Endothelial cell of umbilical vein (primary cell): ENCODE measurements at places on chromosomes 7 and 10. TPM values are rescaled to one million over a fixed set of nuclear protein-coding genes. Genes with fewer than 3 reads are reported as not detected.

- no peaks in the 10 kb centered on the region for H3K4me1 ChIP-seq
- no peak for DNase-seq
- H3K27me3 ChIP-seq, result no peaks in the 10 kb centered on the region
- H3K27ac ChIP-seq, result no peak overlapping the region
Observed at GRCh38 chr7:133642907-133643306, 390.0 kb downstream of the EXOC4 start.

GRCh38 chr7:98617051-98617959, at the start of gene NPTX2:
Gene NPTX2 (plus strand): TSS chr7:98617285. CDS start chr7:98617462, 177 bp downstream.
- H3K36me3 ChIP-seq, result no peaks in the 10 kb centered on the region
- H3K4me3 ChIP-seq, result no peak within 1 kb of the TSS
- no peak for DNase-seq
- no peaks in the 10 kb centered on the region for H3K4me1 ChIP-seq

DNA sequence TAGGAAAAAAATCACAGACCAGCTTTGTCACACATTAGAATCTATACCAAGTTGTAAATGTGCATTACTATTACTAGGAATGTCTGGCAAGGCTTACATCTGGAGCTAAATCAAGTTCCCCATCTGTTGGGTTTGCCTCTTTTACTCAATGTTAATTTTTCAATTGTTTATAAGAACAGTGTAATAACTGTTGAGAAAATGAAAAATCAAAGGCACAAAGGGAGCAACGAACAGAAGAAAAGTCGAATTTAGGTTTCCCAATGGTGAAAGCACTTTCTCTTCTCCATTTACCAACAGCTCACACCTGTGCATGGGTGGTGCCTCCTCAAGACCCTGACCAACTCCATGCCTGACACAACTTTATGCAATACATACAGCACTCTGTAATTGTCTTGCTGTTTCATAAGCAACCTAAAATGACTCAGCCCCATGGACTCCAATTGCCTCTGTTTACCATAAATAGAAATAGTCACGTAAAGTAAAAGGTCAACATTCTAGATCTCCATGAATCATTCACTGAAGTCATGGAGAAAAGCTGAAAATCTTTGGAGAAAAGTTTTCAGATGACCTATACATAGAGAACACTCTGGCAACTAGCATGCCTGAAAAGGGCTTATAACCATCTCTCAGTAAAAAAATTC, 95.5 kb upstream of the KCNIP2 start:
- no peaks in the 10 kb centered on the region for H3K27me3 ChIP-seq
- H3K36me3 ChIP-seq, result no peaks in the 10 kb centered on the region
- peaks cover 49% of the 10 kb centered on the region for H3K4me1 ChIP-seq

- H3K4me3 ChIP-seq, result no peak overlapping the region
- no peaks in the 10 kb centered on the region for H3K27me3 ChIP-seq
- DNase-seq, result no peak
- H3K36me3 ChIP-seq, result no peaks in the 10 kb centered on the region
- H3K27ac ChIP-seq, result no peak overlapping the region
- H3K4me1 ChIP-seq, result no peaks in the 10 kb centered on the region
Observed at GRCh38 chr10:120262857-120263547, 194.0 kb upstream of the PLPP4 start.

DNA sequence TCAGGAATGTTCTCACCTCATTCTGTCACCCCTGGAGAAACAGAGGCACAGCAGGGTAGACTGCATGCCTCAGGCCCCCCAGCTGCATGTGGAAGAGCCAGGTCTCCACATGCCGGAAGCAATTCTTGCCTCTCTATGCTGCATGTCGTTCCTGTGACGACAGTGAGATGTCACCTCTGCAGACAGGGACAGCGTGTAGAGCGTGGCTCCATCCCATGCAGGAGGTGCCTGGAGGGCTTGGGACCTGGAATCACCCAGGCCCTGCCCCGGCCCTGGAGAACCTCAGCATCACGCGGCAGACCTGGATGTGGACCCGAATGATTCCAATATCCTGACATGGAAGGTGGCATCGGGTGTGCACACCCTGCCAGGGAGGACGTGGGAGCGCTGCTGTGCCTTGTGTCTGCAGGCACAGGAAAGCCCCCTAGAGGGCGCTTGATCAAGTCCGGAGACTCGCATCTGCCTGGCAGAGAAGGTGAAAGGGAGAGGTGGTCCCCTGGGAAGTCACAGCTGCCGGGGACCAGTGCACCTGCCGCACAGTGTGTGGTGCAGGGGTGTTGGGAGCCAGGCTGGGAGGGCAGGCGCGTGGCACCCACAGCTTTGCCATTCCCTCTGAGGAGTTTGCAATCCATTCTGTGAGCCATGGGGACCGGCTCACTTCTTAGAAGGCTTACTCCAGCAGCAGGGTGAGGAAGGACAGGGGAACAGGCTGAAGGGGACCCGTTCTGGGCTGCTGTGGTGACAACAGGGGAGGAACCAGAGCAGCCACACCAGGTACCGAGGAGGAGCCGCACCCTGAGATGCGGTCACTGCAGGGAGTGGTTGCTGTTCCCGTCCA, 45.3 kb upstream of the EN2 start:
- no peaks in the 10 kb centered on the region for H3K4me1 ChIP-seq
- no peak overlapping the region for H3K27ac ChIP-seq
- no peak overlapping the region for H3K4me3 ChIP-seq
- no peaks in the 10 kb centered on the region for H3K27me3 ChIP-seq
- H3K36me3 ChIP-seq, result no peaks in the 10 kb centered on the region

- no peak overlapping the region for H3K27ac ChIP-seq
- DNase-seq, result no peak
- H3K27me3 ChIP-seq, result peaks cover 18% of the 10 kb centered on the region
- H3K4me1 ChIP-seq, result no peaks in the 10 kb centered on the region
Observed at GRCh38 chr10:86391986-86392722, 25.6 kb upstream of the GRID1 start.

GRCh38 chr10:69410487-69410886, 6.2 kb downstream of the TACR2 start:
- no peak overlapping the region for H3K27ac ChIP-seq
- no peak overlapping the region for H3K4me3 ChIP-seq
- H3K36me3 ChIP-seq, result no peaks in the 10 kb centered on the region
- peaks cover 17% of the 10 kb centered on the region for H3K4me1 ChIP-seq

DNA sequence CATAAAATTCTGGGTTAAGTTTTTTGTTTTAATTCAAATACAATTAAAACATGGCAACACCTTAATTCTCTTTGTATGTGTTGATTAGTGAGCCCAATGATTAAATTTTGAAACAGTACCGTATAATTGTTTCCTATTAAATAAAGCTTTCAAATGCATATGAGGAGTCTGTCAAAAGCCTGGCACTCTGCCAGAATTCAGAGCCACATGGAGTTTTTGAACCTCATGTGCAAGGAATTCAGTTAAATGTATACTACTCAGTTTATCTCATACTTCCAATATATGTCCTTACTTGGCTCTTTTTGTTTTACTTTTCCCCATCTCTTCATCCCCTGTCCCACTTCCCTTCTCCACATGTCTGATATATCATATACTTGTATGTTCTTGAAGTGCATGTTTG, 165.6 kb upstream of the FAM3C start:
- H3K36me3 ChIP-seq, result no peaks in the 10 kb centered on the region
- H3K4me3 ChIP-seq, result no peak overlapping the region
- H3K27ac ChIP-seq, result no peak overlapping the region

DNA sequence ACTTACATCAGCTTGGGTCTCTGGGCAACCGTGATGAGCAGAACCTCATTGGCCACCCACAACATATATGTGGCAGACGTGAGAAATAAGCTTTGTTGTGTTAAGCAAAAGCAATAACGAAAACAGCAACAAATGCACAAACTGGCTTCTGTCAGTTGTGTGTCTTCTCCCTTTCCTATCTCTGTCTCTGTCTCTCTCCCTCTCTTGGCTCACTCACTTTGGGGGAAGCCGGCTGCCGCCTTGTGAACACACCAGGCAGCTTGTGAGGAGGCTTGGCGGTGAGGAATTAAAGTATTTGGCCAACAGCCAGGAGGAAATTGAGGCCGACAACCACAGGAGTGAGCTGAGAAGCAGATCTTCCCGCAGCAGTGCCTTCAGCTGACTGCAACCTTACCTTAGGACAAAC, 21.9 kb upstream of the CDCA7L start:
- DNase-seq, result no peak
- no peaks in the 10 kb centered on the region for H3K36me3 ChIP-seq
- no peaks in the 10 kb centered on the region for H3K27me3 ChIP-seq
- no peak overlapping the region for H3K4me3 ChIP-seq
- H3K27ac ChIP-seq, result no peak overlapping the region
- no peaks in the 10 kb centered on the region for H3K4me1 ChIP-seq

GRCh38 chr10:121596689-121597503, 1.3 kb downstream of the FGFR2 start:
- DNase-seq, result no peak
- H3K4me1 ChIP-seq, result peaks cover 5% of the 10 kb centered on the region
- H3K27me3 ChIP-seq, result peaks cover 37% of the 10 kb centered on the region

The CCDC146 gene
- polyA plus RNA-seq, result 0.65 and 1.5 TPM in 2 replicates

The ITPRID1 gene
- polyA plus RNA-seq, result not detected in 2 replicates

The GHRHR gene
- polyA plus RNA-seq, result not detected in 2 replicates
